A673 (cell line): ENCODE measurements at places on chromosomes 3 and 15. TPM values are rescaled to one million over a fixed set of nuclear protein-coding genes. Genes with fewer than 3 reads are reported as not detected.
A peak's percentile ranks its signal among the peaks of the same experiment; 100 is the strongest.

Gene SUCNR1
- total RNA-seq: 0.35 and 0.41 TPM in 2 replicates

- H3K4me1 ChIP-seq: no peaks in the 10 kb centered on the region
- H3K36me3 ChIP-seq: no peaks in the 10 kb centered on the region
- H3K27me3 ChIP-seq: no peaks in the 10 kb centered on the region
Measured at GRCh38 chr15:51131596-51132290, 37.0 kb upstream of the TNFAIP8L3 start.

GRCh38 chr3:119408243-119408950 is 55.0 kb downstream of the TMEM39A start:
- DNase-seq: no peak
- no peaks in the 10 kb centered on the region for H3K36me3 ChIP-seq
- no peaks in the 10 kb centered on the region for H3K4me1 ChIP-seq
- no peak overlapping the region for H3K4me3 ChIP-seq
- no peak overlapping the region for H3K27ac ChIP-seq

Gene USP50
- 0.39 TPM in 1 of 2 replicates, not detected in the other for total RNA-seq

- no peaks in the 10 kb centered on the region for H3K27me3 ChIP-seq
- H3K4me3 ChIP-seq: no peak overlapping the region
- no peak overlapping the region for H3K27ac ChIP-seq
- DNase-seq: no peak
Measured at GRCh38 chr3:138070006-138070405, 45.4 kb downstream of the DZIP1L start.

DNA sequence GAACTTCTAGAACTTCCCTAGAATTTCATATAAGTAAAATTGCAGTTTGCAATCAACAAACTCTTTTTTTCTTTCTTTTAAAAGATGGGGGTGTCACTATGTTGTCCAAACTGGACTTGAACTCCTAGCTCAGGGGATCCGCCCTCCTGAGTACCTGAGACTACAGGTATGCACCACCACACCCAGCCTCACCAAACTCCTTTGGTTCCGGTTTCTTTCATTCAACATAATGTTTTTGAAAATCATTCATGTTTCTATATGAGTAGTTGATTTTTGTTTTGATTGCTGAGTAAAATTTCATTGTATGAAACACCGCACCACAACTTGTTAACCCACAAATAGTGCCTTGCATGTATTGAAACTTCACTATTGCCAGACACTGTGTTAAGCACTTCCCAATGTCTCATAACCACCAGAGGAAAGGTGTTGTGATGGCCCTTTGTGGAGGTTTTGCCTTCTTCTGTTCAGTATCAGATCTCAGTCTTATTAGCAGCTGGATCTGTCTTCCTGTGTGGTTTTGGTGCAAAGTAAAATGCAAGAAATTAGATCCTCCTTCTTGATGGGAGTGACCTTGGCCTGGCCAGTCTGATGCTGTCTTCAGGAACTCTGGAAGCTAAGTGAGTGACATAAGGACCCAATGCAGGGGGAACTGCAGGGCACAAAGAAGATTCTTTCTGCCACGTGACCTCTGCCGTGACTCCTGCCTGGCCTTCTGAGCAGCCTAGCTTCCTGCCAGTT is 78.8 kb upstream of the UBE2E1 start:
- no peaks in the 10 kb centered on the region for H3K4me1 ChIP-seq
- DNase-seq: no peak
- no peaks in the 10 kb centered on the region for H3K27me3 ChIP-seq
- no peaks in the 10 kb centered on the region for H3K36me3 ChIP-seq

Gene EAF2
- 12.4 and 13.1 TPM in 2 replicates for total RNA-seq

Gene SLC22A14
- 0.22 and 0.26 TPM in 2 replicates for total RNA-seq

Gene SAMMSON
- not detected in 2 replicates for total RNA-seq

GRCh38 chr15:75790631-75791336 is 52.5 kb upstream of the UBE2Q2 start:
- H3K4me3 ChIP-seq: no peak overlapping the region
- H3K36me3 ChIP-seq: no peaks in the 10 kb centered on the region
- H3K27me3 ChIP-seq: no peaks in the 10 kb centered on the region
- DNase-seq: no peak
- peaks cover 3% of the 10 kb centered on the region for H3K4me1 ChIP-seq

Gene KY
- total RNA-seq: not detected in 2 replicates

DNA sequence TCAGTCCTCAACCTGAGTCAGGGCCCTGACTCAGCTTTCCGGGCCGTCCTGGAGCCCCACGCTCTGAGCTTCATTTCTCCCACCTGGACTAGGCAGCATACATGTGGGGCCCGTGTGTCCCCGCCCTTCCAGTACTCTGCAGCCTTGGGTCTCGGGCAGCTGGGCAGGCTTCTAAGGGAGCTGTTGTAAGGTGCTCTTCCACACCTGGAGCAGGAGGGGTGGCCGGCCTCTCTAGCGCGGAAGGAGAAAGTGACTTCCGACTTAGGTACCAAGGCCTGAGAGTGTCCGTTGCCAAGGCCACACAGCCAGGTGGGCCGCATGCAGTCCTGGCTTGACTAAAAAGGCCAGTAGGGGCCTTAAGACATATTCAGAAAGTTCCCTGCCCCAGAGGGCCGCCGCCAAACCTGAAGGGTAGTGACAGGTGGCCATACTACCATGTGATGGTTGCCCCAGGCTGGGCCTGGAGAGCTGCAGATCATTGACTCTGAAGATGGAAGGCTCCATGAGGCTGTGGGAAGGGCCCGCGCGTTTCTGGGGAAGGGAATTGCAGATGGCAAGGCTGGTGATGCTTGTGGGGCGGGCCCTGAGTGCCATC is 9.4 kb upstream of the SEMA3B start:
- no peak for DNase-seq
- H3K27me3 ChIP-seq: no peaks in the 10 kb centered on the region
- peak overlapping the region; percentile 16 for H3K27ac ChIP-seq
- H3K4me3 ChIP-seq: no peak overlapping the region

GRCh38 chr3:186929186-186929585 is 1.1 kb upstream of the ST6GAL1 start:
- H3K36me3 ChIP-seq: peaks cover 12% of the 10 kb centered on the region
- no peak overlapping the region for H3K27ac ChIP-seq
- DNase-seq: no peak
- H3K27me3 ChIP-seq: no peaks in the 10 kb centered on the region
- no peak overlapping the region for H3K4me3 ChIP-seq
- H3K4me1 ChIP-seq: peaks cover 7% of the 10 kb centered on the region

Gene MYRIP
- not detected in 2 replicates for total RNA-seq

DNA sequence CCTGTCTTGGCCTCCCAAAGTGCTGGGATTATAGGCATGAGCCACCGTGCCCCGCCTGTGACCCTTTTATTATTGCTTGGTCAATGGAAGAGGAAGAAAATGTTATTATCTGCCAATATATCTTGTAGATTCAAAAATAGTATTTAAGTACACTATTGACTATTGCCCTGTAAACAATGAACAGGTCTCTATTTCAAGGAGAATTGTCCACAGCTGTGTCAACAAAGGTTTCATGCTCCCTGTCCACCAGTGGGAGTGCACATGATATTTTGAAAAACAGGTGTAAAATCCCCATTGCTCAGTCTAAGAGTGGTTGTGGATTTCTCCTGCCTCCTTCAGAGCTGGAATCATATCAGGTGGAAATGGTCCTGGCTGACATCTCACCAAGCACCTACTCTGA is 36.5 kb upstream of the IGF1R start:
- DNase-seq: no peak
- no peaks in the 10 kb centered on the region for H3K36me3 ChIP-seq
- no peaks in the 10 kb centered on the region for H3K27me3 ChIP-seq
- H3K4me3 ChIP-seq: no peak overlapping the region
